ENCODE measurements at places on chromosomes 3 and 15. TPM values are rescaled to one million over a fixed set of nuclear protein-coding genes. Genes with fewer than 3 reads are reported as not detected.

DNA sequence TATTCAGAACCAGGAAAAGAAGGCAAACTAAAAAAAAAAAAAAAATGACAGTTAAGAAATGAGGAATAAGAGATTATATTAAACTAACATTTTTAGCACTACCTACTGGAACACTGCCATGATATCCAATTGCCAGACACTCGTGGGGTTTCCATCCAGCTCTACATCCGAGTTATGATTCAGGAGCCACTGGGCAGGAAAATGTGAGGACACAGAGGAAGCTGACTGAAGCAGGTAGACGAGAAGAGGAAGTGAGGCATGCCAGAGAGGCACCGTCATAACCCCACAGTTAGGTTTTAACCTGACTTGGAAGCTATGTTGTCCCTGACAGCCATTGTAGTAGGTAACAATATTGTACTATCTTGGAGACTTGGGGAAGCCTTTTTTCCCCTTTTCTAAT is 495.0 kb downstream of the NLGN1 start:
- no peak for DNase-seq

- no peak for DNase-seq
Observed at GRCh38 chr3:32699429-32699828, 14.4 kb downstream of the CNOT10 start.

DNA sequence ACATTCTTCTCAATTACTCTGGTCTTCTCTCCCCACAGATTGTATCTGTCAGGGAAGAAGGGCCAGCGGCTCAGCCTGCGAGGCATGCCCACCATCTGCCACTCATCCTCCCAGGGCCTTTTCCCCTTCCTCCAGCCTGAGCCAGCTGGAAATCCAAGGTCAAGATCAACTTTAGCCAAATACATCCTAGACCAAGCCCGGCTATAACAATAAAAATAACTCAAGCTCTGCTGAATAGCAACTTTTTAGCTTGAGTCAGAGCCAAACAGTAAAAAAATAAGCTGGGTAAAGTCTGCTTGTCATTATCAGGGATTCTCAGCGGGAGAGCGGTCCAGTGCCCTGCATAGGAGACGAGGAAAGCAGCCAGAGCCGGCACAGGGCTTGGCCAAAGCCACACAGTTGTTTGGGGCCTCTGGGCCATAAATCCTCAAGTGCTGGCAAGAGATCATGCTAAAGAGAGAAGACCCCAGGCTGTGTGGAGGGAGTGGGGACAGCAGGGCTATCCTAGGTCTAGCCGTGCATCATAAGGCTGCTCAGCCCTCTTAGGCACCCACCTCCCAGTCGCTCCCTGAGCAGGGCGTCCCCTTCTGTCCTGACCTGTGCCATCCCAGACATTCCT is 76.2 kb upstream of the HERC1 start:
- DNase-seq, result no peak

DNA sequence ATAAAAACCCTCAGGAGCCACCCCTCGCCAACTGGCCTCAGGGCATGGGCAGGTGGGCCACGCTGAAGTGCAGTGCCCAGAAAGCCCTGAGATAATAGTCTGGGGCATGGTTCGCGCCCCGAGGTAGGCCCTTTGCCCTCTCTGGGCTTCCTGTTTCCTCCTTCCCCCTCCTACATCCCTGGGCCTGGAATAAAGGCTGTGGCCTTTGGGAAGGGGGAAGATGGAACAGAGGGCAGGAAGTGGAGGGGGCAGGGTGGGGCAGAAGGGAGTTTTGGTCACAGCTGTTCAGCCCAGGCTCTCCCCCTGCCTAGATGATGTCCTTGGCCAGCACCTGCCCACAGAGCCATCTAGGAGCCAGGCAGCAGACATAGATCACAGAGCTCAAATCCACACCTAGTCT is 11.3 kb downstream of the CSRNP1 start:
- DNase-seq, result no peak

DNA sequence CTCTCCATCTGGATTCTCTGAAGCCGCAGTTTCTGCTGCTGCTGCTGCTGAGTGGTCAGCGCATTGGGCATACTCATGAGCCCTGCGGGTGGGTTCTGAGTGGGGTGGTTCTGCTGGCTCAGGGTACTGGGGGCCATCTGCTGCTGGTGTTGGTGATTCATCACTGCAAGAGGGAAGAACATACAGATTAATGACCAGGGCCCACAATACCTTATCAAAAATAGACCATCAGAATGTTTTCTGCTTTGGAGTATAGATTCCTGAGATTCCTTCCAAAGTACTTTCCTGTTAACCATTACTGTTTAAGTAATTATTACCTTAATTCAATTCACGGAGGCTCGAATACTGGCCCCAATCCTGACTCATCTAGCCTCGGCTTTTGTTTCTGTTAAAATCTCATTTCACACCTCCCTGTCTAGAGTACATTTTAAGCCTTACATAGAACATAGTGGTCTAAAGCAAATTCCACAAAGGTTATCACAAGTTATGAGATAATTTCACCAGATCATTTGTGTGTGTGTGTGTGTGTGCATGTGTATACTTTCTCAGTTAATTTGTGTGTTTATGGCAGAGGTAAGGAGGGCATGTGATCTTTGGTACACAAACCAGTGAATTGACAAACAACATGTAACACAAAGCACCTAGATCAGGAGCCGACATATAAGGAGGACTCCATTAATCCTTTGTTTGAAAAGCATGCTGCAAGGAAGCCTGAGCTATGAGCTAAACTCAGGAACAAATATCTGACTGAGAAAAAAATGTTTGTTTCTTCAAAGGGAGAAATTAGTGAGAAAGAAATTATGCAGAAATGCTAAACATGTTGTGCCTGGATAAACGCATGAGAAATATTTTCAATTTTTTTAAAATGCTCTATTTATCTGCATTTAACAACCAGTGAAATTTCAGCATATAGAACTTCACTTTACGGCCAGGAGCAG is 68.1 kb downstream of the TM4SF4 start:
- no peak for DNase-seq

- DNase-seq, result no peak
Observed at GRCh38 chr15:34818526-34818925, 23.2 kb upstream of the ACTC1 start.

SATB1 gene
- total RNA-seq, result 2.7 TPM

CCK gene
- total RNA-seq, result not detected

GP5 gene
- not detected for total RNA-seq

C15orf62 gene
- 2.4 TPM for total RNA-seq

All from OCI-LY7 (cell line).